ENCODE measurements at places on chromosomes 11 and 22. TPM values are rescaled to one million over a fixed set of nuclear protein-coding genes. Genes with fewer than 3 reads are reported as not detected.

The CLTCL1 gene
- total RNA-seq, result 3.8 TPM

DNA sequence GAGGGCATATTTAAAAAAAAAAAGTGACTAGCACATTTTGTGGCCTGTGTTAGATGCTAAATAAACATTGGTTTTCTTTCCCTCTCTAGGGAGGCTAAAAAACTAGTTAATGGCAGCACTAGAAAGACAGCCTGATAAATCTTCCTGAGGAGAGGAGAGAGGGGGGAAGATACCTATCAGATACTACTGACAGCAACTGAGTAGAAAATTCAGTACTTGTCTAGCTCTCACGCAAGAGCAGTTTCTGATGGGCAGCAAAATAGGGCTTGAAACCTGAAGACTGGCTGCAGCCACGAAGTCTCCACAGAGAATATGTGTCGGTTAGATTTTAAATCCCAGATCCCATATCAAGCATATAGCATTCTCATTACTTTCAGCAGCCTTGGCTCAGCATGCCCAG is 388.2 kb downstream of the KCNA4 start:
- no peak for DNase-seq

The GGTLC2 gene
- not detected for total RNA-seq

The SCN2B gene
- total RNA-seq, result not detected

- no peak for DNase-seq
Observed at GRCh38 chr11:11988099-11988651, 20.3 kb downstream of the DKK3 start.

The OSM gene
- total RNA-seq, result 0.19 TPM

All from esophagus squamous epithelium (tissue), 5 donors.